LoVo (cell line): ENCODE measurements at places on chromosomes 4 and X.

DNA sequence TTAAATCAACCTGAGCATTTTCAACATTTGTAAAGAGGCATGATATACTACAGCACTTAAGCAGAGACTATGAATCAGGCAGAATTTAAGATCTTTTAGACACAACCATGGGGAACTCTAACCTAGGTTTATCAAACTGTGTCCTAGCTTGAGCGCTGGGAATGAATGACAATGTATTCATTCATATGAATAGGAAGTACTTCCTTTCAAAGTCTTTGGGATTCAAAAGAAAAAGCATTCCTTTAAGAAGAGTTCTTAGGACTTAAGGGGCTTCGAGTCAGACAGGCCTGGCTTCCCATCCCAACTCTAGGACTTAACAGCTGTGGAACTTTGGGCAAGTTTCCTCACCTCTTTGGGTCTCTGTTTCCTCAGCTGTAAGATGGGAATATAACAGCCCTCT is 104.6 kb downstream of the ANAPC4 start:
- DNase-seq, result no peak

GRCh38 chr4:24781999-24782745 is 13.2 kb upstream of the SOD3 start:
- DNase-seq, result peak; percentile 58

- DNase-seq, result no peak
Observed at GRCh38 chrX:46961574-46962283, 49.5 kb downstream of the JADE3 start.

DNA sequence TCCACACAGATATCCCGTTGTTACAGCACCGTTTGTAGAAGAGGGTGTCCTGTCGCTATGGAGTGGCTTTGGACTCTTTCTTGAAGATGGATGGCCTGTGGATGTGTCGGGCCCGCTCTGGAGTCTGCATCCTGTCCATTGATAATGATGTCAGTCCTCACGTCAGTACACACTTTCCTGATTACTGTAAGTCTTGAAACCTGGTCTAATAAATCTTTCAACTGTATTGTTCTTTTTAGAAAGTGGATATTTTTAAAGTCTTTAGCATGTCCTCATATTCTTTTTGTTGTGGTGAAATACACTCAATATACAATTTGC is 14.9 kb downstream of the MSANTD1 start:
- DNase-seq, result no peak

DNA sequence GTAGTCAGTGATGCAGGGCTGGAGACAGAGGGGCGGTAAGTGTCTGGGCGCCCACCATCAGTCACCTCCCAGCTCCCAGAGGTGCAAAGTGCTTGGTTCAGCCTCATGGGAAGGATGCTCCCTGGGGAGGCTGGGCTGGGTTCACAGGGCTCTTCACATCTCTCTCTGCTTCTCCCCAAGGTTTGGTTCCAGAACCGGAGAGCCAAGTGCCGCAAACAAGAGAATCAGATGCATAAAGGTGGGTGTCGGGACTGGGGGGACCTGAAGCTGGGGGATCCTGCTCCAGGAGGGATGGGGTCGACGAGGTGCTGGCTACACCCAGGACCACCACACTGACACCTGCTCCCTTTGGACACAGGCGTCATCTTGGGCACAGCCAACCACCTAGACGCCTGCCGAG is 10.1 kb downstream of the SHOX start:
- no peak for DNase-seq

- peak; percentile 2 for DNase-seq
Observed at GRCh38 chr4:150316332-150317205, 238.3 kb downstream of the DCLK2 start.

- peak; percentile 44 for DNase-seq
Observed at GRCh38 chr4:165580351-165580905, 201.6 kb downstream of the CPE start.

GRCh38 chr4:150379454-150379853 is 202.5 kb upstream of the MAB21L2 start:
- DNase-seq, result no peak

DNA sequence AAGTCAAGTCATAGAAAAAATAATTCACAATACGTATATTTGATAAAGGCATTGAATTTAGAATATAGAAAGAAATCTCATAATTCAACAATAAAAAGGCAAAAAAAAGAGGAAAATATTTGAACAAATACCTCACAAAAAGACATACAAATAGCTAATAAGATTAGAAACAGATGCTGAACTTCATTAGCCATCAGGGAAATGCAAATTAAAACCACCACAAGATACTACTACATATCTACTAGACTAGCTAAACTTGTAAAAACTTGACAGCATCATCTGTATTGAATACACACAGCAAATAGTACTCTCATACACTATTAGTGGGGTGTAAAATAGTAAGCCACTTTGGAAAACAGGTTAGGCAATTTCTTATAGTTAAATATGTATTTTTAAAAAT is 128.7 kb upstream of the TLL1 start:
- no peak for DNase-seq

DNA sequence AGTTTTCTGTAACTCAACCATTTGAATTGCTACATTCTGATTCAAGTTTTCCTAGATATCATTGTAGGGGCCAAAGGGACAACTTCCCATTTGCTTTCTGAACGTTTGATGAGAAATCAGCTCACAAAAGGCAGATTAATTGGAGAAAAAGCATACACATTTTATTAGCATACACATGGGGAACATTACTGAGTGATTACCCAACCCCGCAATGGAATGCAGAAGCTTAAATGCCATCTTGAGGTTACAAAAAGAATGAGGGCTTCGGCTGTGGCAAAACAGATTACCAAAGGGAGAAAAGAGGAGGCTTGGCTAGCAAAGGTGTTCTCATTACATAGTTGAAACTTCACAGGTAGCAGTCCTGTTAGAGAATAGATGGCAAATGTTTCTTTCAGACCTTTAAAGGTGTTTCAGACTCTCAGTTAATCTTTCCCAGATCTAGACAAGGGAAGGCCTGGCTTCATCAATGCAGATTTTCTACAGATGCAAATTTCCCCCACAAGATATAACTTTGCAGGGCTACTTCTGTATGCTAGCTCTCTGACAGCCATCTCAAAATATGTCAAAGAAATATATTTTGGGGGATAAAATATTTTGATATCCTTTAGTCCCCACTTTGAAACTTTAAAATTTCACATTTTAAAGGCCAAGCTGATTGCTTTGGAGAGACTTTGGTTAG is 26.5 kb upstream of the HERC6 start:
- DNase-seq, result peak; percentile 46

- no peak for DNase-seq
Observed at GRCh38 chrX:45007598-45007997, 134.6 kb downstream of the KDM6A start.

DNA sequence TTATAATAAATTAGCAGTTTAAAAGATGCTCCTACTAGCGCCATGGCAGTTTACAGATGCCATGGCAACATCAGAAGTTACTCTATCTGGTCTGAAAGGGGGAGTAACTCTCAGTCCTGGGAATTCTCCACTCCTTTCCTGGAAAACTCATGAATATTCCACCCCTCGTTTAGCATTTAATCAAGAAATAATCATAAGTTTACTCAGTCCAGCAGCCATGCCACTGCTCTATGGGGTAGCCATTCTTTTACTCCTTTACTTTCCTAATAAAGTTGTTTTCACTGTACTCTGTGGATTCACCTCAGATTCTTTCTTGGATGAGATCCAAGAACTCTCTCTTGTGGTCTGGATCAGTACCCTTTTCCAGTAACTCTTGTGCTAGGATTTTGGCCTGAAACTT is 52.3 kb downstream of the GUCY1B1 start:
- no peak for DNase-seq

DNA sequence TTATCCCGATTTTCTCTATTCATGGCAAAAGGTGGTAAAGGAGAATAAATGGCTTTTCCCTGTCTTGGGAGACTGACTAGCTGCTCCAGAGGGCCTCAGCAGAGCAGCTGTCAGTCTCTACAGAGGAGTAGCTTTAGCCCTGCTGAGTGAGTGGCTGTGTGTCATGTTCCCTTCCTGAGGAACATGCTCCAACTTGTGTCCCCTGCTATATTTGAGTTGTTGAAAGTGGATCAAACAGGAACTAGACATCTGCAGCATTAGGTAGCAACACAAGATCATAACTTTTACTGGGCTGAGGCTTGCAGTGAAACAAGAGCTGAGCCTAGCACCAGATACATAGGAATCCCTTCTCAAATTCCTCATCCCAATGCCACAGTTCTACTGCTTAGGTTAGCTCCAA is 26.7 kb upstream of the PLAC1 start:
- DNase-seq, result no peak

DNA sequence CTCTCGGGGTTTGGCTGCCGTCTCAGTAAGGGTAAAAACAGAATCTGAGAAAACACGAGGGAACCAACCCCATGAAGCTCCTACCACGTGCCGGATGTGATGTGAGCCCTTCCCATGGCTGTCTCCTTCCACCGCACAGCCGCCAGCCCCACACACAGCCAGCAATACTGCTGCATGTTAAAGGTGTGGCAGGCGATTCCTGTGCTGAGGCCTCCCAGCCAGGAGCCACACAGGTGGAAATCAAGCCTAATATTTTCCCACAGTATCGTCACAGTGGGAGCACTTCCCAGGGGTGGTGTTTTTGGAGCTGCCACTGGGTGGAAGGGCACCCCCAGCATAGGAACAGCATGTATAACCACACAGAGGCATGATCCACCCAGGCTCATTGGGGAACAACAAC is 77.5 kb downstream of the SLC2A9 start:
- peak; percentile 2 for DNase-seq

DNA sequence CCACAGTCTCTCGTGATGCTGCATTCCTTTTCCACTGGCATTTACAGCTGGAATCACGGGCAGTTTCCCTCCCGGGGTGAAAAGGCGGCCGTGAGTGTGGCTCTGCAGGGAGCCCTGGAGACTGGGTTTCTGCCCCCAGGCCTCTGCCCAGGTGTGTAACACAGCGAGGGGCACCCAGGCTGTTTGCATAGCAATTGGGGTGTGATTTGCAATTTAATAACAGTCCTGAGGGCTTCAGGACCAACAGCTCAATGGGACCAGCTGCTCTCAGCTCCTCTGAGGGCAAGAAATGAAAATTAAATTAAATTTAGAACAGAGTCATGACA is 99.0 kb upstream of the SHOX start:
- DNase-seq, result no peak

GRCh38 chrX:49058794-49059193 is at the start of gene CCDC120:
TSS of gene CCDC120 (plus strand) at chrX:49058999. CDS start at chrX:49062042, 3,043 bp downstream.
- DNase-seq, result peak; percentile 39

DNA sequence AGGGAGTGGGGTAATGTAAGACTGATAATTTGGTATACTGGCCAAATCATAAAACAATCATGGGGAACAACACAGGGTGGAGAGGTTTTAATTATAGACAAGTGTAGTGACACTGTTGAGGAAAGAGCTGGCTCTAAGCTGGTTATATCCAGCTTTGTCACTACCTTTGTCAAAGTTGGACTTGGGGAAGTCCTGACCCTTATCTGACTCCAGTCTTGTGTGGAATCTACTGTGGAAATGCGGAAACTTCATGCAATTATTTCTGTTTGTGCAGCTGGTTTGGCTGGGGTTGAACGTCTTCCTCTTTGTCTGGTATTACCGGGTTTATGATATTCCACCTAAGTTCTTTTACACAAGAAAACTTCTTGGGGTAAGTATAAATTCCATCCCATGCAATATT is 2.0 kb downstream of the CYBB start:
- no peak for DNase-seq

- DNase-seq, result peak; percentile 84
Observed at GRCh38 chrX:53441531-53442321, 7.6 kb upstream of the HSD17B10 start.
